ENCODE measurements at places on chromosomes 5 and 9.

- no peak for ATAC-seq
These were observed 990.8 kb upstream of the EDIL3 start for GRCh38 chr5:85375525-85375924.

GRCh38 chr5:139765409-139766217 lies 30.0 kb upstream of the PSD2 start:
- peak; percentile 93 for ATAC-seq

DNA sequence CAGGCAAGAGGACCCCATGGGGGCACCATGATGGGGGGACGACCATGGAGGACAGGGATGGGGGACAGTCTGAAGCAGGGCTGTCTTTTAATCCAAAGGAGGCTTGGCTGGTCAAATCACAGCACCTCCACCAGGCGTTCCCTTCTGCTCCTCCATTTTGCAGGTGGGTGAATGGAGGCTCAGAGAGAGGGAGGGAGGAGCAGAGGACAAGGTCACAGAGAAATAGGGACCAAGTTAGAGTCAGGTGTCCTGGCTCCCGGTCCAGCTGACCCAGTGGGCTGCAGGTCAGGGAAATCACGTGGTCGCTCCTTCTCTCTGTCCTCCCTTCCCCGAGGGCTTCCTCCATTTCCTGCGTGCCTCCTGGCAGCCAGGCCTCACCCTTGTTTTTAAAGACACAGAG lies 156.4 kb upstream of the SMIM23 start:
- no peak for ATAC-seq

GRCh38 chr5:168755548-168756093 lies 176.5 kb upstream of the PANK3 start:
- no peak for ATAC-seq

GRCh38 chr9:134884492-134884891 lies 3.9 kb downstream of the FCN2 start:
- no peak for ATAC-seq

DNA sequence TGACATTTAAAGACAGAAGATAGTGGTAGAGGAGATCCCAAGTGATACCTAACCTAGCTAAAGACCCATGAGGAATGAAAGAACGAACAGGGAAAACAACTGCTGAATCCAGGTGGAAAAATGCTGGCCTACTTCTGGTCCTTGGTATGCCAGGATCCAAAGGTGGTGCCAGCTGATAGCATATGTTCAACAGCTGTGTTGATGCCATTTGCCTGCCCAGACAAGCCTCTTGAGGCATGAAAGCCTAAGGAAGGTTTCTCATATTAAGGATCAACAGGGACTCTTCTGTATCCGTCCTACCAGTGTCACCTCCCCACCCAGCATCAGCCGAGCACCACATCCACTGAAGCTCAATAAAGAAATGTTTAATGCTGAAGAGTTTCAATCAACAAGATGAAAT lies 225.7 kb upstream of the DMRT1 start:
- no peak for ATAC-seq

DNA sequence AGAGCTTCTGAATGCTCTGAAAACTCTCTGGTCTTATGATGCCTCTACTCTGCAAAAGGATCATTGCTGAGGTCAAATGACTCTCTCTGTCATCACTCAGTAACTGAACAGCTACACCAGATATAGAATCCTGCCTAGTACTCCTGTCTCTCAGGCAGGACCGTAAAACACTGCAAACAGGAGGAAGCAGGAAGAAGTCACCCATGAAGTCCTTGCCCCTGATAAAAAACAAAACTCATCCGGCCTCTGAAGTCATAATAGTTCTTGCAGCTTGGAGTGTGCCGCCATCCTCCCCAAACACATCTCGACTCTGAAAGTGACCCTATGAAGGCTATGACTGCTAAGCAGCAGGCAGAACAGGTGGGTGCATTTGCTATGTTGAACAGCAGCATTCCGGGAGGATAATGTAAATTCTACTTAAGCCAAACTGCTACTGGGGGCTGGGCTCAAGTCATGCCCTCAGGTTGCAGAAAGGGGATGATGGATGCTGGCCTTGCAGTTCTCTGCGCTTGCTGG lies 81.9 kb upstream of the FAM169A start:
- ATAC-seq = no peak

DNA sequence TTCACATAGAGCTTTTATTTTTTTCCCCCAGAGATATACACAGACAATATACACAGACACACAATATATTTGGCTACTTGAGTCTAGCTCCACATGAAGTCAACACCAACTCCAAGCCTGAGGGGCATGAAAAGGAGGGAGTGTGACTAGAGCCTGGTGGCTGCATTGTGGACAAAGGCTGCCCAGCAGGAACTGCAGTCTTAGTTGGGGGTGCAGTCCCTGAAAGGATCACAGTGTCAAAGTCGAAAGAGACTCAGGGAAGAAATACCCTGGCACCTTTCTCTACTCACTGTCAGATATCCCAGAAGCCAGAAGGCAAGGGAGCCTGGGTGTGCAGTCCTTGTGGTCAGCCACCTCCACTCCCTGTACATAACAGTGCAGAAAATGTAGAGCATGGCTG lies 231.6 kb upstream of the RPS23 start:
- ATAC-seq = no peak

DNA sequence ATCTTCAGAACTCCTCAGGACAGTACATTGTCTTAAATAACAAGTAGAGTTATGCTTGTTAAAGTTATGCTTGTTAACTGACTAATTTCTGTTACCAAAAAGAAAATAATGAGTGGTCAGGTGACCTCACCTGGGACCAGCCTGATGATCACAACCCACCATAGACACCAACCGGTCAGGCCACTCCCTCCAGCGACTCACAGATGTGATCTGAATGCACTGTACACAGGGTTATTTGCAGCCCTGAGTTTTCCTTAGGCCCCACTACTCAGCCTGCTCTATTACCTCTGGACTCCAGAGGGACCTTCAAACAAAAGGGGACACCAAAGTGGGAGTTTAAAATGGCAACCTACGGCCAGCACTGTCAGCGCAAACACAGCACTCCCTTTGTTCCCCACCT lies 55.3 kb downstream of the ARSB start:
- ATAC-seq = no peak

DNA sequence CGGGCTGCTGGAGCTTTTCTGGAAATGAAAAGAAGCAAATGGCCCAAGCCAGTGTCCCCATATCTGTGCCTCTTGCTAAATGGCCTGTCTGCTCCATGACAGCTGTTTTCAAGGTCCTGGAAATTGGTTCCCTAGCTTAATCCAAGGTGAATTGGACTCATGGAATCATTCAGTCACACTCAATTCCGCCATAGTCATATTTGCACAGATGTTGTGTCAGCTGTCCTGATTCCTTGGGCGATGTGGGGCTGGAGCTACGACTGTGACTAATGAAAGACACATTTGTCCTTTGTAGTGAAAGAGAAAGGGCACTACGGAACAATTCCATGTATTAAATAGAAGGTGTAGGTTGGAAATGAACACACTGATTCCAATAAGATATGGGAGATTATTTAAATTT lies 102.9 kb upstream of the MEGF10 start:
- no peak for ATAC-seq

DNA sequence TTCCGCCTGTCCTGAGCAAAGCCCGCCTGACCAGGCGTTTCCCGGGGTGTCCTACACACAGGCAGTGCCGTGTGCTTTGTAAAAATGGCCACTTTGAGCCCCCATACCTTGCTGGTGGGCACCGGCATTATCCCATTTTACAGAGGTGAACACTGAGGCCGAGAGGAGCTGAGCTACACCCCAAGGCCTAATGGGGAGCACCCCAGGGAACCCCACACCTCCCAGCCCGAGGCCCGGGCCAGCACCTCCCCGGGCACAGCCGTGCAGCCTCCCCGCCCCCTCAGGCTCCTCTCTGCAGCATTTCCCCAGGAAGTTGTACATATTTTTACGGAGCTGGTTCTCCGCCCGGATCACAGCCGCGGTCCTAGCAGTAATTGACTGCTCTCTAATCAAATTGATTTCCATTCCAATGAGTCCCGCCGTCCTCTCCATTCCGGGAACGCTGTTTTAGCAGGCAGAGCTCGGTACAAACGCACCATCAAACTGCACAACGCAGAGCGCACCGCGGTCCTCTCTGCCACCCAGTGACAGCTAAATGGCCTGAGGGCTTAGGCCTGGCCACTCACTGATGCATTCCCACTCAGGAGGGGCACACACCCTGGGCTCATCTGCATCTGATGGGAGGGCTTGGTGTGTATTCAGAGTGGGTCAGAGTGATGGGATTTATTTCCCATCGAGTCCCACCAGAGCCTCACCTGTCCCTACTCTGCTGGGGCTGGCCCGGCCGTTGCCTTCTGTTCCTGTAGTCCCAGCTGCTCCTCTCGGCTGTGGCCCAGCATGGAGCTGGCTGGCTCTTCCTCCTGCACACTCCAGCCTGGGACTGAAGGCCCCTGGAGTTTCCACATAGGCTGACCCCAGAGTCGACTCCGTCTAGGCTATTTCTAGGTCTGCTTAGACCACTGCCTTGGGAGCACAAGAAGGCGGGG lies 36.2 kb upstream of the UBAC1 start:
- ATAC-seq = no peak

DNA sequence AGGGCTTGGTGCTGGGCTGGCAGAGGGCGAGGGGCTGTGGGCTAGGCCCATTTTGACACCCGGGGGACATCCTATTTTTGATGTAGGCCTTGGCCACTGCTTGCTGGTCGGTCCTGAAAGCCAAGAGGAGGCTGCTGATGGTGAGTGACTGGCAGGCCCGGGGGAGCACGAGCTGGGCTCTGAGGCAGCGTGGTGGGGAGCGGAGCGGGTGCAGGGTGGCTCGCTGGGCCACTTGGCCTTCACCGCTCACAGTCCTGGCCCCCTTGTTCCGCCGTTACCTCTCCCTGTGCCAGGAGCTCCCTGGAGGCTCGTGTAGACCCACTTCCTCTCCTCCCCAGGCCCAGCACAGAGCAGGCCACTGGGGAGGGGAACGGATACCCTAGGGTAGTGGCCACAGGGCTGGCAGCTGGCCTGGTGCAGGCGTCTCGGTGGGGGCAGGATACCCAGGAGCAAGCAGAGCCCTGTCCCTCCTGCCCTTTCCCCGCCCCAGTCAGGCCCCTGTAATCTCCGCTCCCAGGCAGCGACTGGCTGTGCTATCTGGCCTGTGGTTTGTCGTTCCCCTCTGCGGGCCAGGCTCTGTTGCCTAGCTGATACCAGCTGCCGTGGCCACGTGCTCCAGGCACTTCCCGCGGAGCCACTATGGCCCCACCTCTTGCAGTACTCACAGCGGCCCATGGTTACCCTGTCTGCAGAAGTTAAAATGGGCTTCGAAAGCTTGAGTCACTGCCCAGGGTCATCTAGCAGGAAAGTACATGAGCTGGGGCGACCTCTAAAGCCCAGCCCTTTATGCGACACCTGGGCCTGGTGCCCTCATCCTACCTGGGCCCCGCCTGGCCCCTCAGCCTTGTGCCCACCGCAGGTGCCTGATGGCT lies 11.7 kb upstream of the DOLPP1 start:
- peak; percentile 34 for ATAC-seq

GRCh38 chr5:160448886-160449285 lies 27.2 kb downstream of the PTTG1 start:
- ATAC-seq = no peak

DNA sequence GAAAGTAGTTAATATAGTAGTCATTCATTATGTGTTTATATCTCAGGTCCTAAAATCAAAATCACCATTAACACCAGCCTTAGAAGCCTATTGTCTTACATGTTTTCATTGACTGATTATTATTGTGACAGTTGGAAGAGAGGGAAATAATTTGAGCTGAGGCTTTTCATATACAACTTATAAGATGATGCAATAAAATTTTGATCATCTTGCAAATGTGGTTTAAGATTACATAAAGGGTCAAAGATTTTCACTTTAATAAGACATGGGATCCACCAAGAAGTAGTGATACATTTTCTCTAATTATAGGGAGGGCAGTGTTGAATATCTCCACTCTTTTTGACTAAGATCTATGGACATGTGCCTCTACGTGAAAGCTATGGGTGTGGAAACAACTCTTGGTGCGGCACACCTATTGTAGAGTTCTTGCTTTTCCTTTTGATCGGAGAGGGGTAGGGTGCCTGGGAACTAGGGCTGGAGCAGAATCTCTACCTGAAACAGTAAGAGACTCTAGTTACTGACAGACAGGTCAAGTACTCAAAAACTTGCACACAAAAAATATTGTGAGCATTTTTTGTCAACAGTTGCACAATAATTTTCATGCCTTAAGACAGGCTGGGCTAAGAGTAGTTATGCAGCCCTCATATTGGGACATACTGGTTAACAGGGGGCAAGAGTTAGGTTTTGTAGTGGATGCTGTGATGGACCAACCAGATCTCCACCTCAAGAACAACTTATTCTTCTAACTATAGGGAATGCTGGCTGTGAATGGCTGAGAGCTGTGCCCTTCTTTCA lies 139.3 kb upstream of the FST start:
- no peak for ATAC-seq

GRCh38 chr9:119802621-119803020 lies 433.4 kb upstream of the BRINP1 start:
- no peak for ATAC-seq

DNA sequence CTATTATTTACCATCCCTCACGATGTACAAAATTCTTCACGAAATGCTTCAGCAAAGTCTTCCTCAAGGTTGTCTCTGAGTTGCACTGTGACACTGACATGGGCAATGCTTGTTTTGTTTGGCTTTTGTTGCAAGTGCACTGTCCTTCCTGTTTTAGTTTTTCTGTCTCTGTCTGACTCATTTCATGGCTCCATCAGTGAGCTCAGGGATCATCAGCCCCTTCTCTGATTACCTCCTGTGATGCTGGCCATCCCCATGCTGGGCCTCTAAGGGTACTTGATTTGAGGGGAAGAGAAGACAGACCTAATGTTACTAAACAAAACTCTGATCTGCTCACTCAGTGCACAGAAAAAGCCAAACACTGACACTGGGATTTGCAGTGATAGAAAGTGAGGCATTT lies 37.6 kb upstream of the STX17 start:
- ATAC-seq = no peak

All from SK-N-SH treated with all-trans-retinoic acid at 6 μM for 48 hours (cell line).